ENCODE measurements at places on chromosomes 11 and 22. TPM values are rescaled to one million over a fixed set of nuclear protein-coding genes. Genes with fewer than 3 reads are reported as not detected.

- no peak for DNase-seq
- no peak overlapping the region for H3K27ac ChIP-seq
- peaks cover 13% of the 10 kb centered on the region for H3K4me1 ChIP-seq
- H3K36me3 ChIP-seq, result no peaks in the 10 kb centered on the region
- no peak overlapping the region for H3K4me3 ChIP-seq
- H3K27me3 ChIP-seq, result peaks cover 5% of the 10 kb centered on the region
Measured at GRCh38 chr11:62267576-62267975, 2.4 kb upstream of the SCGB2A2 start.

DNA sequence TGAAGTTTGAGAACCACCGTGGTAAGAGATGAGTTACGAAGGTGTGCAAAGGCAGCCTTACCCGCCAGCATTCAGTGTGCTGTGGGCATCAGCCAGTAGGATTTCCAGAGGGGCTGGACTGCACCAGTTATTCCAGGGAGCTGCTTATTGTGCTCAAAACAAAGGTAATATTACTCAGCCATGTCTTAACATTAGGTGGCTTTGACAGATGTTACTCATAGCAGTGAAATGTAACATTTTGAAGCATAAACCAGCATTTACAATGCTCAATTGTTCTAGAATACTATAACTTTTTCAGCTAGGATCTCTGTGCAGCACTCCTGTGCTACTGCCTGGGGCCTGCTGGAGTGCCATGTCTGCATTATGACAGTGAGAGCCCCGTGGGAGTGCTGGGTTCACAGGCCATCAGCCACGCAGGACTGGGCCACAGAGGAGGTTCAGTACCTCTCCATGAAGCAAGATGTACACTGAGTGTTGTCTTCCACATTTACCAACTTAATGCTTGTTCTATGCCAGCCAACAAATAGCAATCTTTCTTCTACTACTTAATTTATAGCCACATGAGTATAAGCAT lies 238.1 kb downstream of the CADM1 start:
- no peak overlapping the region for H3K4me3 ChIP-seq
- peak; percentile 29 for DNase-seq
- no peaks in the 10 kb centered on the region for H3K27me3 ChIP-seq
- H3K27ac ChIP-seq, result no peak overlapping the region

GRCh38 chr11:77073328-77074001 lies 6.7 kb downstream of the CAPN5 start:
- H3K27ac ChIP-seq, result peak overlapping the region; percentile 94
- no peaks in the 10 kb centered on the region for H3K27me3 ChIP-seq
- peaks cover 29% of the 10 kb centered on the region for H3K4me1 ChIP-seq
- H3K4me3 ChIP-seq, result peak overlapping the region; percentile 32
- no peaks in the 10 kb centered on the region for H3K36me3 ChIP-seq

DNA sequence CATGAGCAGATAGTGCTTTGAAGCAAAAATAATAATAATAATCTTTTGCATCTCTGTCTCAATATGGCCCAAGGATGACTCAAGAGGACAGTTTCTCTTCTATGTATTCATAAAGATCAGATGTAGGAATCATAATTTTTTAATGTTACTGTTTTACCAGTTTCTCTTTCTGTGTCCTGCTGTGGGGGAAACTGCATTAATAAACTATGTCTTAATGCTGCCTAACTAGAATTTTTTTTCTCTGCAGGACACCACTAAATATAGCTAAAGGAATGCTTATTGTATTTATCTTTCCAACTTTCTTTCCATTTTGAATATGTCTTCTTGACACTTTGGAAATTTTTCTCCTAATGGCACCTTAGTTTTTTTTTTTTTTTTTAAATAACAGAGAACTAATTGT lies 6.5 kb downstream of the FJX1 start:
- no peak overlapping the region for H3K27ac ChIP-seq
- peaks cover 47% of the 10 kb centered on the region for H3K4me1 ChIP-seq
- H3K4me3 ChIP-seq, result no peak overlapping the region
- no peak for DNase-seq
- no peaks in the 10 kb centered on the region for H3K36me3 ChIP-seq

- peaks cover 6% of the 10 kb centered on the region for H3K36me3 ChIP-seq
- no peak for DNase-seq
- no peaks in the 10 kb centered on the region for H3K27me3 ChIP-seq
- H3K4me1 ChIP-seq, result no peaks in the 10 kb centered on the region
- no peak overlapping the region for H3K4me3 ChIP-seq
Measured at GRCh38 chr22:19079691-19080090, 42.5 kb downstream of the DGCR2 start.

DNA sequence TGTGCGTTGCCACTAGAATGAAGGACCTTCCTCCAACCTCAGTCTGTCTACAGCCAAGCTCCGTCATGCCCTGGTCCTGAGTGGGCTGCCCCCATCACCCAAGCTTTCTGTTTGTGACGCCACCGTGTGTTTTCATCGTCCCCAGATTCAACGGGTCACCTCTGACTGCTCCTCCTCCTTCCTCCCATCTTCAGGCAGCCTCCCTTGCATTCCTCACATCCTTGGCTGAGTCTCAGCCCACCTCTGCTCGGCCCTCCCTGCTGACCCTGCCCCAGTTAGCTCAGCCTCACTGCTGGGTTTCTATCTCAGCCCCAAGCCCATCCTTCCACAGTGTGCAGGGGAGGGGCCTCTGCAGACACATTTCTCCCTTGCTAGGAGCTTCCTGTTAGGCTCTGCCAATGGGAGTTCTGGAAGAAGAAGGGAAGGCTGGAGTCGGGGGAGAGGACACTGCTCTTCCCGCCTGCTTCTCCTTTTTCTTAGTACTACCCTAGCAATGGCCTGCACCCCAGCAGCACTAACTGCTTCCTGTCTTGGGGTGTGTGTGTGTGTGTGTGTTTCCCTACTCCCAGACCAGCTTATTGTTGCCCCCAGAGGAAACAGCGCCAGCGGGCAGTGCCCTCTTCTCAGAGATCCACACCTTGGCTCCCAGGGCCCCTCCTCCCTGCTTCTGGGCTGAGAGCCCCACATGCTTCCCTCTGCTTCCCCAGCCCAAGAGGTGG lies 5.2 kb downstream of the IFT27 start:
- H3K36me3 ChIP-seq, result peaks cover 5% of the 10 kb centered on the region
- H3K4me1 ChIP-seq, result peaks cover 11% of the 10 kb centered on the region
- H3K4me3 ChIP-seq, result no peak overlapping the region

DNA sequence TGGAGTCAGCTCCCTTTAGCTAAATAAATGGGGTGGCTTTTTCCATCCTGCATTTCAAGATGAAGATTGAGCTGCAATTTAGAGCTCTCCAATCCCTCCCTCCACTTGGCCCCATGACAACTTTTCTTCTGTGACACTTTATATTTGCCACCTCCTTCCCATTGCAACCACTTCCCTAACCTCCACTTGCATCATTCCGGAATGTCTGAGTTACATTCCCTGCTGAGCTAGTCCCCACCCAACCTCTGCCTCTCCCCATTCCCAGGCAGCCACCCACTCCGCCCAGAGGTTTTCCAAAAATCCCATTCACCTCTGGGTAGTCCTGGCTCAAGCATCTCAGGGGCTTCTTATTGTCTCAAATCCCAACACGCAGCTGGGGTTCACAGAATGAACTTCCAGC lies 24.7 kb downstream of the PC start:
- H3K4me3 ChIP-seq, result no peak overlapping the region
- no peak for DNase-seq
- H3K27me3 ChIP-seq, result no peaks in the 10 kb centered on the region
- H3K27ac ChIP-seq, result no peak overlapping the region
- no peaks in the 10 kb centered on the region for H3K36me3 ChIP-seq

- no peaks in the 10 kb centered on the region for H3K27me3 ChIP-seq
- no peaks in the 10 kb centered on the region for H3K4me1 ChIP-seq
- DNase-seq, result no peak
- no peaks in the 10 kb centered on the region for H3K36me3 ChIP-seq
- H3K27ac ChIP-seq, result no peak overlapping the region
- H3K4me3 ChIP-seq, result no peak overlapping the region
Measured at GRCh38 chr11:88697139-88697538, 359.6 kb upstream of the CTSC start.

DNA sequence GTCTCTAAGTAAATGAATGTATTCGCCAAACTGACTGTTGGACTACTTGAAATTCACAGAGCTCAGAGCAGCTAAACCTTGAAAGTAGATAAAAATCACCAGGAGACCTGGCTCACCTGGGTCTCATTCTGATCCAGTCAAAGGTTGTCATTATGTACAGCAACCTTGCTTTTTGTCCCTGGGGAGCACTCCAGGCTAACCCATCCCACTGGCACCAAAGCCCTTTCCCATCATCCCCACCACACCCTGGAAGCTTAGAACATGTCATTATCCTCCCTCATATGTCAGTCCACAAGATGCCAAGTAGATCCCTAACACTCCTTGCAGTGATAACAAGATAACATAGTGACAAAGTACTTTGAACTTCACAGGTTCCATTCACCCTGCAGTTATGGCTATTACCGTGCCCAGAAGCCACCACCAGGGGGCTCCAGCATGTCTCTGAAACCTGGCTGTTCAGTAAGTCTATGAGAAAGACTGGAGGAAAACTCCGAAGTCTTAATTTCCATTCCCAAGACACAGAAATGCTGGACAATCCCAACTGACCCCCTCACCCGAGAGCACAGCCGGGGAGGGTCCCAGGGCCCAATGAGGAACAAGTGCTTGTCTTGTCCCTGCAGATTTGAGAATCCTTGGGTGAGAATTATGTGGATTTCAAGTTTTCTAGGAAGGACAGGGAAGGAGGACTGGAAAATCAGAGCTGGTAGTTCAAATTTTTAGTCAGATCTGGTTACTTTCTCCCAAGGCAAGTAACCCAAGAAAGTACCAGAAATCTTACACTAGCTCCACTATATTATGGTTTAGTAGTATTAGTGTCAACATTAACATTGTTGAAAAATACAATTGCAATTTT lies 43.0 kb upstream of the USP47 start:
- no peaks in the 10 kb centered on the region for H3K36me3 ChIP-seq
- no peak overlapping the region for H3K4me3 ChIP-seq
- DNase-seq, result peak; percentile 64
- no peak overlapping the region for H3K27ac ChIP-seq
- peaks cover 2% of the 10 kb centered on the region for H3K4me1 ChIP-seq

- H3K4me1 ChIP-seq, result peaks cover 15% of the 10 kb centered on the region
- DNase-seq, result peak; percentile 92
- peak overlapping the region; percentile 78 for H3K27ac ChIP-seq
- H3K36me3 ChIP-seq, result no peaks in the 10 kb centered on the region
- no peak overlapping the region for H3K4me3 ChIP-seq
Measured at GRCh38 chr11:69588270-69588669, 52.7 kb upstream of the CCND1 start.

DNA sequence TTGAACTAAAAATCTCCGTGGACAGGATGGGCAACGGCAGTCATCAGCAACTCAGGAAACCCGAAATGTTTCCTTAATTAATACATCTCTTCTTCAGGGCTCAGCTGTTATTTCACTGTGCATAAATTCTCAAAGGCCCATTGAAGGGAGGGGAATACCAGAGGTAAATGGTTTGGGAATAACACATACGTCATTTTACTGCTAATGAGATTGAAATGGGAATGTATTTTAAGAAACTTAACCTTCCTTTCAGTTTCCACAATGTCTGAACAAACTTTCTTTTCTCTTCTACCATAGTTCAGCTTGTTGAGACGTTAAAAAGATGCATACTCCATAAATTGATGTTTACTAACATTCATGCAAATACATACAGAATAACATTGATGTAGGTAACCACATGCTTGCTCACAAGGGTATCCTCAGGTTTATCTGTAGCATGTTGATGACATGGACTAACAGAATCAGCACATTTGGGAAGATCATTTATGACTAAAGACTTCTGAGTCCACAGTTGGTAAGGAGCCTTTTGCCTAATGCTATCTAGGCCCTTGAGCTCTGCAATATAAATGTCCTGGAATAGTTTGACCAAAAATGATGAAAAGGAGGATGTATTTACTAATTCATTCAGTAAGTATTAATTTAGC lies 7.7 kb upstream of the PRRG4 start:
- peaks cover 3% of the 10 kb centered on the region for H3K4me1 ChIP-seq
- no peak overlapping the region for H3K4me3 ChIP-seq
- no peaks in the 10 kb centered on the region for H3K36me3 ChIP-seq
- DNase-seq, result no peak
- no peak overlapping the region for H3K27ac ChIP-seq

DNA sequence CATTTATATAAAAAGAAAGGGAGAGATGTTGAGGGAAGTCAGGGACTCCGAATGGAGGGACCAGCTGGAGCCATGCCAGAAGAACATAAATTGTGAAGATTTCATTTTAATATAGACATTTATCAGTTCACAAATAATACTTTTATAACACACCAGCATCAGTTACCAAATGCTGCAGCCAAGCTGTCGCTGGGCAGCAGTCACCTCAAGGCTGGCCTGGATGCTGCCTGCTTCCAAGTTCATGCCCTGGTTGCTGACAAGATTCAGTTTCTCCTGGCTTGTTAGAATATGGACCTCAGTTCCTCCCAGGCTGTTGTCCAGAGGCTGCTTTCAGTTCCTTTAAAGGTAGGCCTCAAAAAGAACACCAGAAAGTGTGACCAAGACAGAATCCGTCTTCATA lies 30.8 kb upstream of the ALDH3B2 start:
- H3K4me3 ChIP-seq, result no peak overlapping the region
- H3K27me3 ChIP-seq, result peaks cover 5% of the 10 kb centered on the region
- H3K4me1 ChIP-seq, result no peaks in the 10 kb centered on the region
- no peaks in the 10 kb centered on the region for H3K36me3 ChIP-seq

The KIAA1671 gene
- total RNA-seq, result 18.3 TPM

All from osteoblast (primary cell).